ENCODE measurements at places on chromosomes 4 and X.

GRCh38 chr4:17296921-17297890, 214.7 kb downstream of the QDPR start:
- DNase-seq = no peak

GRCh38 chr4:61201561-61201960, 1.4 kb downstream of the ADGRL3 start:
- no peak for DNase-seq

DNA sequence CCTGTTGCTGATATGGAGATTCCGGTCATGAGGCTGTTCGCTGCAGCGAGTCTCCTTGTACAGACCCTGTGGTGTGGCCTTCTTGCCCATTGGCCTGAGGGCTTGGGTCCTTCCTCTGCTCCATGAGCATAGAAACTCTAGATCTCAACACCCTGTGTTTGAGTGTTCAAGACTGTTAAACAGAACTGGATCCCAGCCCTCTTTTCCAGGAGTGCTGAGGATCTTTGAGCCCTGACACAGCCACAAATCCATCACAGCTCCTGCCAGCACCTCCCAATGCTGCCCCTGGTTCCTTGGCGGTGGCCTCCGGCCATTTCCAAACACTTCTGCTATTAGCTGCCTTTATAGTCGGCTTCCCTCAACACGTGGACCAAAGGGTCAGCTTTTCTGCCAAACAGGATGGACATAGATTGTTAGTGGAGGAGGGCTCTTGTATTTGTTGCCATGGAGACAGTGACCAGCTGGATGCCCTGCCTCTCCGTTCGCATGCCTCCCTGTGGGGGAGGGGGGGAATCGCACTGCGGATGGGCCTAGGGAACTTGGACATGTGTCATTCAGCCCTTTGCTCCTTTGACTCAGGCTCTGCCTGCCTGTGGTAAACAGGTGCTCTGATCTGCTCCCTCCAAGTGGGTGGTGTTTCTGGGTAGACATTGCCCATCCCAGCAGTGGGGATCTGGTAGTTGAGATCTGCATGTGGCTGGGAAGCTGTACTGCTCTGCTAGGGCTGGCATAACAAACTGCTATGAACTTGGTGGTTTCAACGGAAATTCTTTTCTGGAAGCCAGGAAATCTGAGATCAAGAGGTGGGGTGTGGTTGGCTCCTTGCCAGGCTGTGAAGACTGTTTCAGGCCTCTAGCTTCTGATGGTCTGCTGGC, 6.9 kb upstream of the WDR1 start:
- no peak for DNase-seq

GRCh38 chr4:123747016-123747415, 350.4 kb downstream of the SPRY1 start:
- DNase-seq = no peak

DNA sequence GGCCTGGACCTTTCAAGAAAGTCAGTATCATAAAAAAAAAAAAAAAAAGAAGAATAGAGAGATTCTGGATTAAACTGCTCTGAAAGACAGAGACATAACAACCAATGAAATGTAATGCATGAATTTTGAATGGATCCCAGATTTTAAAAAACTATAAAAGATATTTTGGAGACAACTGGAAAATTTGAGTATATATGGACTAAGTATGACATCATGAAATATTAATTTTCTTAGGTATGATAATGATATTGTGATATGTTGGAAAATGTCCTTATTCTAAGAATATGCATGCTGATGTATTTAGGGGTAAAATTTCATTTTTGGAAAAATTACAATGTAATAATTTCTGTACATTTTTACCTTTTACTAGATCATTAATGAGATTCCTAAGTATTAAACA, 52.6 kb downstream of the TBC1D19 start:
- DNase-seq = no peak

DNA sequence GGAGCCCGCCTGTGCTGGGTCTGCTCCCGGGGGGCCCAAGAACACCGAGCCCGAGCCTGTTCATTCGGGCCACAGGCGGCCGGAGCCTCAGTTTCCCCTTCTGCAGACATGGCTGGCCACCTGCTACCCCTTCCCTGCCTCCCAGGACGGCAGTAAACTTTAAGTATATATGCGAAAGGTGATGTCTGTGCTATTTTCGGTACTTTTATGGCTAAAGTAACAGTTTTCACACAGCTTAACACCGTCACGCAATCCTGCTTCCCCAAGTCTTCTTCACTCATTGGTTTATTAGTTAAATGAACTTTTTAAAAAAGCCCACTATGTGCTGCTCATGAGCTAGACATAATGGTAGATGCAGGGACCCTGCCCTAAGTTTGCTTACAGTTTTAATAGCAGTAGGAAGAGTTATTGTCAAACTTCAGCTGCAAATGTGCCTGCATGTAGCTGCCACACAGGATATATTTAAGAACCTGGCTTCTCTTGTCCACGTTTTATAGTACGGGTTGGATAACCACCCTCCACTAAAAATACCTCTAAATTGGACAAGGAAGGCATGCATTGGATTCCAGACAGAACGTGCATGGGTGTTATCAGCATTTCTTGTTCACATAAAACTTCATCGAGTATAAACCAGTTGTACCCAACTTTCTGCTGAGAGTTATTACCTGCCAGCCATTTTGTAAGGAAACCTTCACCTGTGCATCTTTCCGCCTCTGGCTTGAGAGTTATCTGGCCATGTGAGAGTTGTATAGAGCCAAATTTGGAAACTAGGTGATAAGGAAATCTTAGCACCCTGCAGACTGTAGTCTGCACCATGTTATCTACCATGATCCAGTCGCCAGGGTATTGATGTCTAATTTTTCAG, 741 bp downstream of the ANAPC4 start:
- no peak for DNase-seq

DNA sequence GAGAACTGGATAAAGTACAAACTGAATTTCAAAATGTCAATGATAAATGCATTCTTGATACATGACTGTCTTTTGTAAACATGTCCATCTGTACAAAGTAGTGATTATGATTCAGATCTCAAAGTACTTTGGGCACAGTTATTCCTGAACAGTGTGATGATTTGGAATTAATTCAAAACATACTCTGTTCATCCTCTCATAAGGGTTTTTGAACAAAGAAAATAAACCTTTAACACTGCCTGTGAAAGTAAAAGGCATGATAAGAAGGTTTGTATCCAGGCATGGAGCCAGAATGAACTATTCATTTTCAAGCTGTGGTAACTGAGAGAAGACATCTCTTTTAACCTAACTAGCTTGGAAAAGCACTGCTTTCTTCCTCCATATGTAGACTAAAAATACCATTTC, 883 bp upstream of the KLHL4 start:
- peak; percentile 83 for DNase-seq

DNA sequence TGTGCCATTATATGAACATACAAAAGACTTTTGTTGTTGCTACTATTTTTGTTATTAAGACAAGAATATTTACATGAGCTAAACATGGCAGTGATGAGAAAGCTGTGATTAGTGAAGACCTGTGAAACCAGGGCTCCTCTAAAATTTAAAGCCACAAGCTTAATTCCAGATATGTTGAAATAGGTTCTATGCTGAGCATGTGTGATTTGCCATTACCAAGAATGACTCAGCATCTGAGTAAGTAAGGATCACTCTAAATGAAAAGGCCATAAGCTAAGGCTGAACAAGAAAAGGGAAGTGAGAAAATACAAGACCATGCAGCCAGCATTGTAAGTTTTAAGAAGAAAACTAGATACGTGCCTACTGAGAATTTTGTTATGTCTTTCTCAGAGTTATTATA, 75.9 kb upstream of the CAMK2D start:
- peak; percentile 49 for DNase-seq

GRCh38 chrX:103066606-103067005, 2.6 kb upstream of the BEX1 start:
- DNase-seq = peak; percentile 1

DNA sequence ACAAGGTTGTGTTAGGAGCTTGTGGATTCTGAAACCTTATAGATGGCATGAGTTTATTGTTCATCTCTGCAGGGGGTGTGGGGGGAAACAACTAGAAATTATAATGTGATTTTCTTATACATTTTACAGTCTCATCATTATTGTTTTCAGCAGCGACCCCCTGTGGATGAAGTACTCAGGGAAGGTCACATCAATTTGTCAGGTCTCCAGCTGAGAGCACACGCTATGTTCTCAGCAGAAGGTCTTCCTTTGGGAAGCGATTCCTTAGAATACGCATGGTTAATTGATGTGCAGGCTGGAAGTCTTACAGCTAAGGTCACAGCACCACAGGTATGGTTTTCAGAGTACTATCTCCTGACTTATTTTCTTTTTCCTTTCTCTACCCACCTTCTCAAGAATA, 72.2 kb downstream of the BLTP1 start:
- DNase-seq = peak; percentile 11

GRCh38 chr4:139175646-139176301, 1.2 kb downstream of the ELF2 start:
- no peak for DNase-seq

DNA sequence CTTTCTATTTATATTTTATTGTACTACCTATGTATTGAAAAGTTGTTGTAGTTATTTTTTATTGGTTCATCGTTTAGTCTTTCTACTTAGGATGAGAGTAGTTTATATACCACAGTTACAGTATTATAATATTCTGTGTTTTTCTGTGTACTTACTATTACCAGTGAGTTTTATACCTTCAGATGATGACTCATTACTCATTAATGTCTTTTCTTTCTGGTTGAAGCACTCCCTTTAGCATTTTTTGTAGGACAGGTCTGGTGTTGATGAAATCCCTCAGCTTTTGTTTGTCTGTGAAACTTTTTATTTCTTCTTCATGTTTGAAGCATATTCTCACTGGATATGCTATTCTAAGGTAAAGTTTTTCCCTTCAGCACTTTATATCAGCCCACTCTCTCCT, 7.7 kb downstream of the LUZP4 start:
- no peak for DNase-seq

DNA sequence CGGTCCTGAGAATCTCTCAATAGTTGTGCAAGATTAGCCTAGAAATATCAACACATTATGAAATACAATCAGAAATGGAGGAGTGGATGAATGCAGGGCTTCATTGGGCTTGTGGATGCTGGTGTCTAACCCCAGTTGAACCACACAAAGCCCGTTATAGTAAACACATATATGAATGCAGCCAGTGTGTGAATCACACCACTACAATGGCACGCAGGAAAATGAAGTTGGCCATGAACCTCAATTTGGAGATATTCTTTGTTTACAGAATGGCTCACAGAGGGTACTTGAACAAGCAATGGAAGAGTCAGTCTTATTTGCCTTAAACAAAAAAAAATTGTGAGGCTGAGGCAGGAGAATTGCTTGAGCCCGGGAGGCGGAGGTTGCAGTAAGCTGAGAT, 57.8 kb downstream of the SOD3 start:
- peak; percentile 28 for DNase-seq

GRCh38 chr4:118905566-118905965, 16.9 kb downstream of the SYNPO2 start:
- no peak for DNase-seq

DNA sequence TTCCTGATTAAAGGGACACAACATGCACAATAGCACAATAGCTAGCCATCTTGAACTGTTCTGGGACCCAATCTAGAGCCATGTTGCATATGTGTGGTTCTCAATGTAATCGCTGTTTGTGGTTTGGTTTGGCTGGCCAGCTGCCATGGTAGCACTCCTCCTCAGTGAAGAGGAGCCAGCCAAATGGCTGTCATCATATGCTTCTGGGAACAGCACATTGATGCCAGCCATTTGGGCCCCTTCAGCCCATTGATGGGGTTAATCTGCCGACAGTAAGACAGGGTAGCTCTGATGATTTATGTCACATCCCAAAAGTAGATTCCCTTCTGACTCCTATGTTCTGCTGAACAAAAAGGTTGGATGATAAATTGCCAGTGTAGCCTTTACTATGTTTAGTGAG, 48.5 kb downstream of the AWAT2 start:
- no peak for DNase-seq

DNA sequence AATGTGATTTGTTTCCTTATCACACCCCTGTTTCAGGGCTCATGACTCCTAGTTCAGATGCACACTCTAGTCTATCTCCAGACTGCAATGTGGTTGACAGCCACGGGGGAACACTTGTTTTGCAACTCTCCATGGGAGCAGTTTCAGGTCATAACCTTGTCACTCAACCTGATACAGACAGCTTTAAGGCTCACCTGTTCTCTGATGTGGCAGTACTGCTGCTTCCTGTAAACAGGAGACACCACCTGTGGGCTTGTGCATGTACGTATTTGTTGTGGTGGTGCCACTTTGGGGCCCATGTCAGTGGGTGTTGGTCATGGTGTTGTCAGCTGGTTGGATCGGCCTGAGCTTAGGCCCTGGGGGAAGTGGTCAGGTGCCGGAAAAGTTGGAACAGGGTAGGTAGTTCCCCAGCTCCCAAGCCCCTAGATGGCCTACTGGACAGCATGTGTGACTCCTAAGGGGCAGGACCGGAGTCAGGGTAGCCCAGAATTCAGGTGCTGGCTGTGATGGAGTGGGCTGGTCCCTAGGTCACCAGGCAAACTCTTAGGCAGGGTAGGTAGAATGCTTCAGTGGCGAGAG, 46.2 kb downstream of the FAM9B start:
- DNase-seq = no peak

- no peak for DNase-seq
Measured at GRCh38 chr4:42636645-42636949, 20.3 kb downstream of the ATP8A1 start.

GRCh38 chrX:34903316-34903715, 39.3 kb upstream of the FAM47B start:
- DNase-seq = no peak

- no peak for DNase-seq
Measured at GRCh38 chrX:48090123-48090522, 18.7 kb upstream of the ZNF630 start.

DNA sequence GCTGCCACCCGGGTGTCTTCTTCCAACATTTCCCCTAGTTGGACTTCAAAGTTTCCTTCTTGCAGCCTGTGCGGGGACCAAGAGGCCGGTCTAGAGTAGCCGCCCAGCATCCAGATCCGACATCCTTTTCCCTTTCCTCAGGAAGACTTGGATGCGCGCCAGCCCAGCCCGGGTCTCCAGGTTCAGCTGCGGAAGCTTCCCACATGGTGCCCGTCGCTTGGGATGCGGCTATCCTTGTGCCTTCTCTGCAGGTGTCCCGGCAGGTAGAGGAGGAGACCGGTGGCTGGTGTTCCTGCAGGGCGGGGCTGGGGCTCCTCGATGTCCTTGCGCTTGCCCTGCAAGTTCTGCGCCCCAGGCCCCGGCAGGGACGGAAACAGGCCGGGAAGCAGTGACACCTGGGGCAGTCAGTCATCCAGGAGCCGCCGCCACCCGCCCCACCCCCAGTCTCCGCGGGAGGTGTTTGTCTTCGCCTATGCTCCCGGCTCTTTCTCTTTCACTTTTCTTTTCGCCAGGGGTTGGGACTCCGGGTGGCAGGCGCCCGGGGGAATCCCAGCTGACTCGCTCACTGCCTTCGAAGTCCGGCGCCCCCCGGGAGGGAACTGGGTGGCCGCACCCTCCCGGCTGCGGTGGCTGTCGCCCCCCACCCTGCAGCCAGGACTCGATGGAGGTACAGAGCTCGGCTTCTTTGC, at the start of gene IL15:
TSS of gene IL15 (plus strand) at position 502 of the 689 bp plus-strand sequence. CDS start 82,882 bp downstream, outside the sequence.
- no peak for DNase-seq

DNA sequence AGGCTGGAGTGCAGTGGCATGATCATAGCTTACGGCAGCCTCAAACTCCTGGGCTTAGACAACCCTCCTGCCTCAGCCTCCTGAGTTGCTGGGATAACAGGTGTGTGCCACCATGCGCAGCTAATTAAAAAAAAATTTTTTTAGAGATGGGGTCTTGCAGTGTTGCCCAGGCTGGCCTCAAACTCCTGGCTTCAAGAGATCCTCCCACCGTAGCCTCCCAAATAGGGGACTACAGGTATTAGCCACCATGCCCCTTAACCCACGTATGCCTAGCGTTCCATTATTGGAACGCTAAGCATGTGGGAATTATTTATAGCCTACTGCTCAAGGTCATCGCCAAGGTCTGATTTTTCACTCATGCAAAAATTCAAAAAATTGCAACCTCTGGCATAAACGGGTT, 20.3 kb upstream of the UBE2D3 start:
- DNase-seq = no peak

- peak; percentile 36 for DNase-seq
Measured at GRCh38 chr4:184267673-184268583, 50.3 kb upstream of the ENPP6 start.

Measured in astrocyte of the cerebellum (primary cell).